ENCODE measurements at places on chromosomes 3 and 15.

DNA sequence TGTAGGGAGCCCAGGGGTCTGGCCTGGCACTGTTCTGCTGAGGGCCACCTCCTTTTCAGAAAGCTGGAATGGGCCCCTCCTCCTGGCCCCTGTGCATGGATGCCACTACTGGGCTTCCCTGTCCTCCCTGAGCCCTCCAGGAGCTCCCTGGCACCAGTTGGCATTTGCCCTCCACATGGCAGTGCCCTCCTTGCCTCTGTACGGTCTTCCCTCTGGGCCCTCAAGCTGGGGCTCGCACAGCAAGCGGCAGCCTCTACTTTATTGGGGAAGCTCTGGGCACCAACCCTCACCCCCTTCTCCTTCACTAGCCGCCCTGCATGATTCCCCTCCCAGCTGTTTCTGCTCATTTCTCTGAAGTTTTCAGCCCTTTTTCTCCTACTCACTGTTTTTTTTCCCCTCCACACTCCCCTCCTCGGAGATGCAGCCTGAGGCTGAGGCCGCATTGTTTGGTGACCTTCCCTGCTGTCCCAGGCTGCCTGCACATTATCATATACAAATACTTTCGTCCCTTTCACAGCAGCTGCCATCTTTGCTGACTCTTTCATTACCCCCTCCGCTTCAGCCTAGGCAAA, 127.3 kb downstream of the EEFSEC start:
- no peak for DNase-seq

DNA sequence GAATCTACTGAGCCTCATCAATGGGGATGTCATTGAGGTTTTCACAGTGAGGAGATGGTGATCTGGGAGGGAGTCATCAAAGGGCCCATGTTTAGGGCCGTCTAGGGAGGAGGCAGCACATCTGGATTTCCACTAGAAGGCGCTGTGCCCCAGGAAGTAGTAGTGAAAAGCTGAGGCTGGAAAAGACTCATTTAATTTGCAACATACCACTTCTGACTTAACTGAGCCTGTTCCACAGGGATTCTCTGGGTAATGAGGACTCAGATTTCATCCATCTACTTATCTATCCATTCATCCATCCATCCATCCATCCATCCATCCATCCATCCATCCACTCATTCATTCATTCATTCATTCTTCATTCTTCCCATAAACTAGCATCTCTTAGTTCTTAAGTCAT, 17.4 kb upstream of the SHF start:
- peak; percentile 70 for DNase-seq

DNA sequence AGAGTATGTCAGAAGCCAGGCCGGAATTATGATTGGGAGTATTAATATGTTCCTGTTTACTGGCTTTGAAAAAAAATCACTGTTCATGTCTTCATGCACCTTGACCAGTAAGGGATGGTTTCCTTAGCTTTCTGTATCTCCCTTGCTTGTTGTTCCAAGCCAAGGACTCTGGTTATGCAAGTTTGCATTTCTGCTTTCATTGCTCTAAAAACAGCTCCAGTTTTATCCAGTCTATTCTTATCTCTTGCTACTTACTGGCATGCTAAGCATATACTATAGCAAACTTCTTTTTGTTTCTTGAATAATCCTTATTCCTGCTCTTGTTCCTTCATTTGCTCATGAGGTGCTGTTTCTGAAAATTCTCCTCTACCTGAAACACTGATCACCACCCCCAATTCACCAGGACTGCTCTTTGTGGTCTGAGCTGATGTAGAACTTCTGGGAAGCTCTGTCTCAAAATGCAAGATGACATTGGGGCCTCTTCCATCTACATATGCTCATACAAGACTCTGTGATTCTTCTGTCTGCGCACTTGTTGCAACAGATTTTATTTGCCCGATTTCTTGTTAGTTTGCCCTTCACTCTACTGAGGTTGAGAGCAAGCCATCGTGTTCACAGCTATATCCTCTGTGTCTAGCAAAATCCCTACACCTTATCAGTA, 173.0 kb downstream of the EBLN2 start:
- DNase-seq = no peak

DNA sequence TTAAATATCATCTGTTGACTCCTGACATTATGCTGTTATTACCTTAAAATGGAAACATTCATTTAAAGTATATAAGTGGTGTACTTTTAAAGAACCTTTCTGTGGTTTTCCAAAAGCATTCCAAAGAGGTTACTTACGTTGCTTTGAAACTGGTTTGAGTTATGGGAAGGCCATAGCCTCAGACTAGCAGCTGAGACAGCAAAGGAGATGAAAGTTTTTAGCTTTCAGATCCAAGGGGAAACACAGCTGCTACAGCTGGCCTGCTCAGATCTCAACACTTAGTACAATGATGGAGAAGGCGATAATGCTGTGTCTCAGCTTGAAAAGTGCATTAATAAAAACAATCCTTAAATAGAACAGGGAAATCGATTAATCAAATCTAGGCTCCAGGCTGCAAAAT, 921.1 kb downstream of the ROBO1 start:
- peak; percentile 71 for DNase-seq

DNA sequence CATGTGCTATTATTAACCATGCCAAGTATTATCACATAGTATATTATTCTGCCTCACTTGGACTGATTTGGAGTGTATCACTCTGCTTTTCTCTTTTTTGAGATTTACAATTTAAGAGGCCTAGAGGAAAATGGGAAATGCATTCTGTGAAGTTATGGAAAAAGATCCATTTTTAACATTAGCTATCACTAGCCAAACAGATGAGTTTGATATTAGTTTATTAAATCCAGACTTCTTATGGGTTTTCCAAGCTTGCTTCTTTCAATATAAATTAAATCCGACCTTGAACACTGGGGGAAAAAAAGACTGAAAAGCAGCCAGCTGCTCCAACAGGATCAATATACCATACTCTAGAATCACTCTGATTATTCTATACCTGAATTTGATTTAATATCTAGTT, 30.1 kb upstream of the PLOD2 start:
- no peak for DNase-seq

DNA sequence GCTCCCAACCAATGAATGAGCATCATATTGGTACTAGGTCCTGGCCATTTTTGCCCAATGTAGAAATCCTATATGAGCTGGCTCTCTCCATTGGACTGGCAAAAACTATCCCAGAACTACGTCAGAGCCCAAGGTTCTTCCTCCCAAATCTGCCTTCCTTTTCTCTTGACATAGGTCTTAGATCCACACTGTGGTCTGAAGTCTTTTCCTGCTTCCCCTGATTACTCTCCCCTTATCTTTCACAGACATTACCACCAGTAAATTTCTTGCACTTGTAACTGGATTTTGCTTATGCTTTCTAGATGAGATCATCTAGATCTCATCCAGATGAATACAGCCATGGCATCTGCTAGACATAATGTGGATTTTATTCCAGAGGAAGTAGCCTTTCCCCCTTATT, 141.2 kb upstream of the GADL1 start:
- DNase-seq = peak; percentile 56

GRCh38 chr3:170792471-170792870, 77.5 kb downstream of the RPL22L1 start:
- DNase-seq = no peak

DNA sequence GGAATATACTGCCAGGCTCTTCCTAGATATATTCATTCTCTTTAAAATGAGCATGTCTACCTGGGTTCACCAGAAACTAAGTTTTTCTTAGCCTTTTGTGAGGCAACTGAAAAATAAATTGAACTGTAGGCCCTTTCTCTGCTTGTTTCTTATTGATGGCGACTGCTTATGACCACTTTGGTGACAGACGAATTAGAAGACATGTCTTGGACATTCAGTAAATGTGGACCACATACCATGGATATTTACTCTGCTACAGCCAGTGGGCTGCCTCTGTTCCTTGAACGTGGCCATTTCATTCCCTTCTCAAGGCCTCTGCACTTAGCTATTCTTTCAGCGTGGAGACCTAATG, 603 bp upstream of the SELENOK start:
- DNase-seq = no peak

- no peak for DNase-seq
These were observed 71.4 kb upstream of the PCSK6 start for GRCh38 chr15:101560722-101561583.

DNA sequence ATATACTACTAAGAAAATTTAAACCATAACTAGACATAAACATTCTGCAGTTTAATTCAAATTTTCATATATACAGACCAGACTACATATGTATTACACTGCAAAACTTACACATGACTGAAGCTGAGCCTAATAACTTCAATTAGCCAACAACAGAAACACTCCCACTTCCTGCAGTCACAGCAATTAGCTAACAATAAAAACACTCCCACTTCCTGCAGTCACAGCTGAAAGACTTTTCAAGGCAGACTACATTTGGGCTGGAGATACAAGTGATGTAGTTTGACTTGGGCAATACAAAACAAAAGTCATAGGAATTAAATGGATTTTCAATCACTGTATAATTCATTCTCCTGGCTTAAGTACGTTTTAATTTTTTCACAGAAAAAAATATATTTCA, 10.3 kb downstream of the TM2D3 start:
- peak; percentile 47 for DNase-seq

DNA sequence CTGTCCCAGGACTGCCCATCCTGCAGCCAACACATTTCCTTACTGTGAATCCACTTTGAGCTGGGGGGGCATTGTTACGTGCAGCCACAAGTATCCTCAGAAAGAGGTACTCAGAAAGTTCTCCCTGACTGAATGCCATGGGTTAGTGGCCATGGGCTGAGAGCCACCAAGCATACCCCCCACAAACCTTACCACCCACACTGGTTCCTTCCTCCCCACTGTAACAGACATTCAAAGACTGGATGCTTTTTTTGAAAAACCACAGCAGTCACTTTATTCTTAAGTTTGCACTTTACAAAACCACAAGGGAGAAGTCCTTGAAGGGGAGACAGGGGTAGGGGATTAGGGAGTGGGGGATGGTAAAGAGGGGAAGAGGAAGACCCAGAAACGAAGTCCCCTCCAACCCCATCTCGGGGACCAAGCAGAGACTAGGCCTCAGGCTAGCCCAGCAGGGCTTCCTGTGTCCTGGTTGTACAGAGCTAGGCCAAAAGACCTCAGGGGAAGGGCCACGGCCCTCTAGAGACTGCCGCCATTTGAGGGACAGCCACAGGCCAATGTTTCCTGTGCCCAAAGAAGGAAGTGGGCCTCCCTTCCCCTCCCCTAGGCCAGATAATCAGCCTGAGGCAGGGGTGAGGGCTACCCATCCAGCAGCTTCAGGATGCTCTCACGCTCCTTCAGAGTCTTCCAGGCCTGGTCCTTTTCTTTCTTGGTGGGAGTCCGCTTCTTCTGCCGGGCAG, 10.1 kb upstream of the CAMK1 start:
- no peak for DNase-seq

DNA sequence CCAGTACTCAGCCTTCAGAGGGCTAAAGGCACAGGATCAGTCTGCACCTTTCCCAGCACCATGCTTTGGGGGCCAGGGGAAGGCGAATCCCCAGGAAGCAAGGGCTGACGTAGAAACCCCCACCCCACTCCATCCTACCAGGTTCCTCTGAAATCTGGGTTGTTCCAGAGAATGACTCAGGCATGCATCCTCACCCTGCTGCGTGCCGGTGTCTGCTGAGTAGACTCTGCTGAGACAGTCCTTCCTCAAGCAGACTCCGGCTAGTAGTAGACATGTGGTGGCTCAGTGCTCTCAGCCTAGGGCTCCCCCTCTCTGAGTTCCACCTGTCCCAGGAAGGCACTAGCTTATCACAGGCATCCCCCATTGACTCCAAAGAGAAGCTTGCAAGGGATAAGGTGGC, 9.0 kb downstream of the TMEM43 start:
- DNase-seq = peak; percentile 30

GRCh38 chr15:32861761-32862160, 144.0 kb downstream of the GREM1 start:
- DNase-seq = peak; percentile 88

DNA sequence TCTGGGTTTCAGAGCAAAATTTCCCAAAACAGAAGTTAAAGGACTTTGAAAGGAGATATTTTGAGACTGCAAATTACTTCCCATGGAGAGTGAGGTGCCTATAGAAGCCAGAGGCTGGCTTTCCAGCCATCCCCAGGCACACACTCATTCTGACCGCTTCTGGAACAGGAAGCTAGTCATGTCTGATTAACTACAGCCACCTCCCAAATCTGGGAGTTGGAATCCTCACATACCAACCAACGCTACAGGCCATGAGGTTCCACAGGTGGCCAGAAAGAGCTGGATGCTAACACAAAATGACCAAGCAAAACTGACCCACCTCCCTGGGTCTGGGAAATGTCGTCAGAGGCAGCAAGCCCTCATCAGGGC, 87.2 kb downstream of the SNRK start:
- DNase-seq = peak; percentile 24

DNA sequence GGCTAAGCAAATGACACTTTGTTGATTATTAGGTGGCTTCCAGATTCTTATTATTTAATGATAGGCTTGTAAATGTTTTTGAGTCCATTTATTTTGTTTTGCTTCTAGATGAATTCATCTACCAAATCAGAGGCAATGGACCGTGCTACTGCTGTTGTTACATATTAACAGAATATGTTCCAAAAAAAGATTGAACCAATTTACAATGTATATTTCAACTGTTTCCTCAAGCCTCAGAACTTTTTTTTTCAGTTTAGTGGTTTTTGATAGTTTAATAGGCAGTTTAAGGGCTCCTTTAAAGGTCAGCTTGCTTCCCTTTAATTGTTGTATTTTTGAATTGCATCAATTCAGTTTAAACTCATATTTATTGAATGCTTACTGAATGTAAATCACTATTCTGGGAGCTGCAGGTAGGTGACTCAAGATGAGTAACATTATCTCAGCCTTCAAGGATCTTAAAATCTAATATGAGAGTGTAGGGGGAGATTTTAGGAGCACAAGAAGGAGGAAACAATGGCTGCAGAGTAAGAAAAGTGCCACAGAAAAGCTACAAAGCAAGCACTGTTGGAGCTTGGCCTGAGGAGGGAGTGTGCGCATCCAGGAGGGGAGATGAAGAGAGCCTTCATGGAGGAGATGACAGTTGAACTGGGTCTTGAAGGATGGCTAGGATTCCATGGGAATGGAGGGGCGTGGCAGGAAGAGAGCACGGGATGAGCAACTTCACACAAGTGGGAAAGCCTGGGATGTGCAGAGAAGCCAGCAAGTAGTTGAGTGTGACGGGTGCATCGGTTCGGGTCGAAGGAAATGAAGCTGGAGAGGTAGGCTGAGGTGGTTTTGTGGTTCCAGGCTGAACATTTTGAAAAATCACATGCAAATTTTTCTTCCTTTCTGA, 14.7 kb downstream of the MAP2K1 start:
- no peak for DNase-seq

GRCh38 chr15:49441356-49441755, 18.3 kb downstream of the FGF7 start:
- DNase-seq = no peak

- DNase-seq = peak; percentile 51
These were observed 691.5 kb upstream of the ARPP21 start for GRCh38 chr3:34947834-34948233.

GRCh38 chr3:164730815-164731360, 347.4 kb downstream of the SI start:
- DNase-seq = peak; percentile 1

- no peak for DNase-seq
These were observed 19.1 kb downstream of the TSEN2 start for GRCh38 chr3:12503126-12503957.

DNA sequence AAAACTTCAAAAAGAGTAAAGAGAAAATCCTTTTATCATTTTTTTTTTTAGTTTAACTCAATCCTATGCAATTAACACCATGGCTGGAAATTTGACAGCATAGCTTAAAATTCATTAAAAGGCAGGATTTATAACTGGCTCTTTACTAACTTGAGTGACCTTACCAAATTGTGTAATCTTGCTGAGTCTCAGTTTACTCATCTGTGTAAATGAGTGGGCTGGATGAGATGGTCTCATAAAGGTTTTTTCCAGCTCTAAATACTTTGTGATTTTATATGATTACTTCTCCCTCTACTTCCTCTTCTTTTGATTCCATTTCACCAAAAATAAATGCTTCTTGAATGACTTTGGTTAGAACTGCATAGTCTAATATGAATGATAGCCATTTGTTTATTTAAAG, 234.9 kb upstream of the SATB1 start:
- no peak for DNase-seq
